GM20000 (cell line): ENCODE measurements at places on chromosomes 2 and 18.

DNA sequence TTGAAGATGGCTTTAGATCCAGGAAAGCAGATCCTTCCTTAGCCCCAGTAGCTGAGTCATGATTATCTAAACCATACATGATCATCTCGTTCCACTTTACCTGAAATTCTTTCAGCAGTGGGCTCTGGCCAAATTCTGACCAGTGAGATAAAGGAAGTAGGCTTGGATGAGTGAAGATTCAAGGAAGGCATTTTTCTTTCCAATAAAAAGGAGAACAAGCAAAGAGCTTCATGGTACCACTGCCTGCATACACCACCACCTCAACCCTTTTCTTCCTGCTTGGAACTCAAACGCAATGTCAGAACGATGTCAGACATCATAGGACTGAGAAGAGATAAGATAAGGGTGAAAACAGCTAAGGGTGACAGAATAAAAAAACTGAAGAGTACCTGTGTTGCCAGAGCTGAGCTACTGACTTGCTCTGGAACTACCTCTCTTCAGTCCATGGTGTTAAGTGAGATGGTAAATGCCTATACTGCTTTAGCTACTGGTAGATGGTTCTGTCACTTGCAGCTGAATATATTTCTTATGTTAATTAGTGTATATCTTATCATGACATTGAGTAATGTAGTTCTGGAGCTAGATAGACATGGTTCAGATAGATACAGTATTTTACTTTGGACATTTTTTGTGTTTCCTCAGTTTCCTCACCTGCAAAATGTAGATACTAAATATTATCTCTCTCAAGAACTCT, 58.7 kb upstream of the ACVR1 start:
- no peak for DNase-seq

DNA sequence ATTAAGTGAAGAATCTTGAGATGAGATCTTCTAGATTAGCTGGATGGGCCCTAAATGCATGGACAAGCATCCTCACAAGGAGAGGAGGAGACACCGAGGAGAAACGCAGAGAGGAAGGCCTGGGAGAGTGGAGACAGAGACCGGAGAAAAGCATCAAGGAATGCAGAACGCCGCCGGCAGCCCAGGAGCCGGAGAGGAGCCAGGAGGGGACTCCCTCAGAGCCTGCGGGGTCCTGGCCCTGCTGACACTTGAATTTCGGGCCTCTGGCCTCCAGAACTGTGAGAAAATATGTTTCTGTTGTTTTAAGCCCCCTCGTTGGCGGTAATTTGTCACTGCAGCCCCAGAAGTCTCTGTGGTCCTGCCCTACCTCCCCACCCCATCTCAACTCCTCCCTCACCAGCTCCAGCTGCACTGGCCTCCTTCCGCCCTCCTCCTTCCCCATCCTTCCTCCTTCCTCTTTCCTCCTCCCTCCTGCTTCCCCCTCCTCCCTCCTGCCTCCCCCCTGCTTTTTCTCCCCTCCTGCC, 116.7 kb downstream of the TWIST2 start:
- no peak for DNase-seq

- DNase-seq = peak; percentile 66
Measured at GRCh38 chr18:23662309-23663263, at the start of gene ANKRD29. Gene ANKRD29 (minus strand): TSS chr18:23662911. CDS start chr18:23662730, 181 bp downstream.

DNA sequence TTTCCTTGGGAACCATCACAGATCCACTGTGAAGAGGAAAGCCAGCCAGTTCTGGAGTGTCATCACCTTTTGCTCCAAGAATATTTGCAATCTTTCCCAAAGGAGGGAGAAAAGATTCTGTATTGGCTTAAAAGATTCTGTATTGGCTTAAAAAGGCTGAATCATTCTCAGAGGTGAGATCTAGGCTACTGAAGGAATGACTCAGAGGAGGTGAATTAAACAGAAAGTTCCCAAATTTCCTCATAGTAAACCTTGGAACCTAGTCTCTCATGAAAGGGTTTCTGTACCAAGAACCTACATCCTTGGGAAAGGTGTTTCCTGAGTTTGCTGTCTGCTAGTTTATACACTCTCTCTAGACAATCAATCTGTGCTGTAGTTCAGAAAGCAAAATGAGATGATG, 34.1 kb upstream of the GRB14 start:
- no peak for DNase-seq

DNA sequence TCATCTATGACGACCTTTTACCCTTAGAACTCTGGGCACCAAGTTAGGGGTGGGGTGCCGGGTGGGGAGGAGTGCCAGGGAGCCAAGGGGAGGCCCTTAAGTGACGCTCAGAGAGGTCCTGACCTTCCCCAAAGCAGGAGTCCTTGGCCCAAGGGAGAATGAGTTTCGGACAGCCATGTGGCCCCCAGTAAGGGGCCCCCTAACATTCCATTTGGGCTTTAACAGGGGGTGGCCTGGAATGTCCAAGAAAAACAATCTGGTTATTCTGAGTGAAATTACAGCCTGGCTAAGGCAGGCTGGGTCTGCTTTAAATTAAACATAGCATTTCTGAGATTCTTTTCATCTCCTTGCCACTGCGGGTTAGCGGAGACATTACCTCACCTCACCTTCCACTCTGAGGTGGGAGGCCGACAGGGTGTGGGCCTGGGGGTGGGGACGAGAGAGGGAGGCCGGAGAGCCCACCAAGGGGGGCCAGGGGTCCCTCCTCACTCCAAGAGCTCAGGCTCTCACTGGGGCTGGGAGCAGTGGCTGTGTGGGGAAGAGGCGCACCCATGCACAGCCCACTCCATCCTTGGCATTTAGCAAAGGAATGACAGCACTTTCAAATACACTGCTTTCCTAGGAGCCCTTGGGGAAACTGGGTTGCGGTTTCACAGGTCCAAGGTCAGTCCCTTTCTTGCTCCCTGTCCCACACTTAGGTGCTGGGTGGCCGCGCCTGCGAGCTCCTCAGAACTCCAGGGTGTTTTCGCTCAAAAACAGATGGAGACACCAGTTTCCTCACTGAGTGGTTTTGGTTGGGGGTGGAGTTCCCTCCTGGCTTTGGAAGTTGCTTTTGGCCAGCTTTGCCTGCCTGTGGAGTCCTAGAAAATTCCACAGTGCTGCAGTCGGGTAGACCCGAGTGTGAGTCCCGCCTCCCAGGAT, 107.4 kb downstream of the POLR1A start:
- no peak for DNase-seq

DNA sequence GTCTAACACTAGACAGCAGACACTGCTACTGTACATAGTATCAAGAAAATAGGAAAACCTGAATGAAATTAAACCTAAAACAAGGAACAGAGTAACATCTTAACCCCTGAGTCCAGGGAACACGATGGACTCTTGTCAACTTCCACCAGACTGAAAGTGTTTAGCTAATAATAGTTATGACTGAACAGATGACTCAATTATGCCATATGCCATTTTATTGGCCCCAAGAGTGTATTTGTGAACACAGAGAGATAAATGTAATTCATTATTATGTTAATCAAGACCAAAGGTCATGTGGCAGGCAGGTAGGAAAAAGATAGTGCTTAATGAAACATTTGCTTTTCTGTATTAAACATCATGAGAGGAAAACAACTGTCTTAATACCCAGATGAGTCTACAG, 58.0 kb downstream of the NYAP2 start:
- no peak for DNase-seq

DNA sequence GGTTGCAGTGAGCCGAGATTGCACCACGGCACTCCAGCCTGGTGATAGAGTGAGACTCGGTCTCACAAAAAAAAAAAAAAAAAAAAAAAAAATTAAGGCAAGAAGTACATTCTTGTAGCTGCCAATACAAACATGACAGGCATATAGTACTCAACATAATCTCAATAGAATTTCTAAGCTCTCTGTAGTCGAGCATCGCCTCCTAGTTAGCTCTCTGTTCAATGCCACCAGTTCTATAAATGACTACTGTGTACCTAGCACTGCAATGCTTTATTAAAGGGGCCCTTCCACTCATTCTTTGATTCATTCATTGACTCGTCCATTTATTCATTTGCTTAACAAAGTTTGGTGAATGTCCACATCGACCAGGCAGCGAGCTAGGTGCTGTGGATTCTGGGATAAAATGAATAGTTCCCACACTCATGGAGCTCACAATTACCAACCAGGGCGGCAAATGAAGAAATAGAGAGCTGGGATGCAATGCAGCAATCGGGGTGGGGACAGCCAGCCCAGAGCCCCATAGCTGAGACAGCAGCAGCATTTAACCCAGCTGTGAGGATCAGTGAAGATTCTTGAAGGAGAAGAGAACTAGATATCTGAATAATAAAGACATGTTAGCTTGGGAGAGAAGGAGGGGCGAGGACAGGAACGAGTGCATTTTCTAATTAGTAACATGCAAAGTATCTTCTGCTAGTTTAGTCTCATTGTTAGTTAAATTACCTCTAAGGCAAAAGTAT, 349.8 kb downstream of the LPIN1 start:
- DNase-seq = no peak

GRCh38 chr2:108633409-108633808, 85.9 kb upstream of the RANBP2 start:
- no peak for DNase-seq

DNA sequence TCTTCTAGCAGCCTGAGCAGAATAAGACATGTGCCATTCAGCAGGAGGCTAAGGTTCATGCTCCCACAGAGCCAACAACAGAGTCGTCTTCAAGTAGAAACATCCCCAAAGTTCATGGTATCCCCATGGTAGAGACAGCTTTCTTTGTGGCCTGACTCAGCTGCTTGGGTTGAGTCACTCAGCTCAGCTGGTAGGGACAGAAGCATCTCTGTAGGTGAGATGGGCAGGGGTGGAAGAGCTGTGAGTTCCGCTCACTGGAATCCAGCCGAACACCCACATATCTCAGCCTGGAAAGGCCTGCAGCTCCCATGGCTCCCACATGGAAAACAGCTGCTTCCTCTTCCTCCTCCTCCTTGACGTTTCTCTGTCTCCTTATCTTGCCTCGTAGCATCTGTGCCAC, 792.7 kb downstream of the RNF144A start:
- DNase-seq = no peak

DNA sequence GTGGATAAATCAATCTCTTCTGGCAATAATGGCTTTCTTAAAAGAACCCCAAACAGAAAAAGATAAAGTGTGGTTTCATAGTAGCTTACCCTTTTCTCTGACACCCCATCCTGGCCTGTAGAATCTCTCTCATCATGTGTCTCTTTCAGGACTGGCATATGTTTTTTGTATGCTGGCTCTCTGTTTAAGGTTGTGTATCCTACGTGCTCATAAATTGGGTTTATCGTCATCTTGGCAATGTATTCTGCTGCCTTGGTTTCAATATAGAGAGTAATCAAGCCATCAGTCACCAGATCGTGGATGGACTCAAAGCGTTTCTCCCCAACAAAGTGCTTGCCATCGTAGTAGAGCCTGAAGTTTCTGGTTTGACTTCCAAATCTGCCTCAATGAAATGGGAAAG, 113.5 kb upstream of the CHRNA1 start:
- DNase-seq = no peak

GRCh38 chr2:120974950-120975349, 239.3 kb downstream of the GLI2 start:
- DNase-seq = no peak

- no peak for DNase-seq
Measured at GRCh38 chr2:236827997-236828396, 257.7 kb upstream of the COPS8 start.

- DNase-seq = peak; percentile 35
Measured at GRCh38 chr2:45649462-45649857, 2.0 kb upstream of the PRKCE start.

- DNase-seq = no peak
Measured at GRCh38 chr2:78707776-78708386, 317.6 kb upstream of the REG3G start.

DNA sequence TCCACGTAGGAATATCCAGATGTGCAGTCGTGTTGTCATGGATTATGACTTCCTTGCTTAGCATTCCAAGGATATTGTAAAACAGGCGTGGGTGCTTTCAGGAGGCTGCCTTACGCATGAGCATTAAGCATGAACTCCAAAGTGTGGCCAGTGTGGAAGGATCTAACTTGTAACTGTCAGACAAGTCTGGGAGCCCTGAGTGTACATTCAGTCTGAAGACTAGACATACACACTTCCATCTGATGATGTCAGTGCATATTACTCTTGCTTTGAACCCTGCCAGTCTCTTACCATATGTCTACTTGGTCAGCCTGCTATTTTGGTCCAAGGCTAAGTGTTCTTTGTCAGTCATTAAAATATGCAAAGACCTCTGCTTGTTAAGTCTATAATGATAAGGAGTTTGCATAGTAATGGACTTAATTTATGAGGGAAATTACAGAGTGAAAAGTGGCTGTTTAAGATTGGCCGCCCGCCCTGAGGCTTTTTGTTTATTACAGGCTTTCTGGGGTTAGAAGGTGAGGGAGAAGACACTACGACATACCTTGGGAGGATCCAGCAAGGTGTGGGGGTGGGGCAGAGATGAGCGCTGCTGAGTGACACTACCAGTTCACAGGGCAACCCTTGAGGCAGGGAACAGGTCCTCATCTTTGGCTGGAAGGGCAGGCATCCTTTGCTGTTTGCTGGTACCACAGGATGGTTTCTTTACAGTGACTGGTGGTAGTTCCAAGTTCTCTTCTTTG, 48.3 kb downstream of the CABLES1 start:
- DNase-seq = no peak

DNA sequence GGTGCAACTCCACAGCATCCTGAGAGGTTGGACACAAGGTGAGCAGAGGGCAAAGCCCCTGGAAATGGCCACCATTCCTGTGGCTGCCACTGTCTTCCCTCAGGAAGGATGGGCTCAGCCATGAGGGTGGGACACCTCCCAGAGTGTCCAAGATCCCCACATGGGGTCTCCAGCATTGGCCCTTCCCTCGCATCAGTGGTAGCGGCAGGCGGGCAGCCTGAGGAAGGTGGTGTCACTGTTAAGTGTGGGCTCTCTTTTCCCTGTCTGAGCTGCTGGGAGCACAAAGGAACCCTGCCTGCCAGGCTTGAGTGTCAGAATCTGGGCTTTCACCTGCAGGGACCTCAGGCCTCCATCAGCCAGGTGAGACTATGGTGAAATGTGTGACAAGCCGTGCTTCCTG, 47.6 kb downstream of the SP110 start:
- no peak for DNase-seq

DNA sequence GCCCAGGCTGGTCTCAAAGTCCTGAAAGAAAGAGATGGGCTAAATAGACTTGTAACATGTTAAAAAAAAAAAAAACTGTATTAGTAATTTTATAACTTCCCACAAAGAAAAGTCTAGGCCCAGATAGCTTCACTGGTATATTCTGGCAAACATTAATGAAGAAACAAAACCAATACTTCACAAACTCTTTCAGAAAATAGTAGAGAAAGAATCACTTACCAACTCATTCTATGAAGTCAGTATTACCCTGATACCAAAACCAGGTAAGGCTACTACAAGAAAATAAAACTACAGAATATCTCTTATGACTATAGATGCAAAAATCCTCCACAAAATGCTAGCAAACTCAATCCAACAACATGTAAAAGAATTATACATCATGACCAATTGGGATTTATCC, 59.9 kb upstream of the ODC1 start:
- DNase-seq = no peak

DNA sequence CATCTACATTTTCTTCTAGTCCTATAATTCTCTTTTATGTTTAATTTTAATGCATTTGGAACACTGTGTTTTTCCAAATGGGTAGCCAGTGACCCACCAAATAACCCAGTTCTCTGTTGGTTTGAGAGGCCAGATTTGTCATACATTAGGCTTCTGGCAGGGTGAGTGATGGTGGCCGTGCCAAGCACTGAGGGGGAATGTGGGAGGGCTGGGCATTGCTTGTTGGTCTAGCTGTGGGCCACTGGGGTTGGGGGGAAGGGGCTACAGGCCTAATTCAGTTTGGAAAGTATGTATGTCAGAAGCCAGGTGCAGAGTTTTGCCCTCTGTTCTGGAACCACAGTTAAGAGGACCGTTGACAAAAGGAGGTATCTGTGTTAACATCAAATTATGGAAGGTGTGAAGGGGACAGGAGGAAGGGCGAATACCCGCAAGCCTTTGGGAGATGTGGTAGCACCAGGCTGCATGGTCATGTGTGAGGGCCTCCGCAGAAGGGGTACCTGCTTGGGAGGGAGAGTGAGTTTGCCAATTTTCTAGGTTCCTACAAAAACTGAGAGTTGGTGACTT, 38.1 kb upstream of the SCLY start:
- no peak for DNase-seq
